Lower lobe of right lung (tissue), 2 donors: ENCODE measurements at places on chromosomes 1 and 21.
A peak's percentile ranks its signal among the peaks of the same experiment; 100 is the strongest.

DNA sequence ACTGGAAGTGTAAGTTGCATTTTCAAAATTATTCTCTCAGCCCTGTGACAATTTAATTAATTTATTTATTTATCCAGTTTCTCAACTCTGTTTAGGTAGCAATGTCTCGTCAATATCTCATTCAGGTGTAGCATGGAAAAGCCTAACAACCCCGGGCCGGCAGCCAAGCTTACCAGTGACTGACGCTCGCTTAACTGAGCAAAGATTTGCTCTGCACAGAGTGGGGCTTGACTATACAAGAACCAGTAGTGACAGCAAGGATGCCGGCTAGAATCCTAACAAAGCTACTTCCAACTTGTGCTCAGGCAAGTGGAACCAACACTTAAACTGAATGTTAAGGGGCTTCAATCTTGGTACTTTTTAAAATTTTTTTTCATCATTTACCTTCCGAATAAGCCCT is 80.9 kb upstream of the ESRRG start:
- no peak for DNase-seq

- DNase-seq, result no peak
Measured at GRCh38 chr1:61380561-61380960, 298.2 kb downstream of the NFIA start.

DNA sequence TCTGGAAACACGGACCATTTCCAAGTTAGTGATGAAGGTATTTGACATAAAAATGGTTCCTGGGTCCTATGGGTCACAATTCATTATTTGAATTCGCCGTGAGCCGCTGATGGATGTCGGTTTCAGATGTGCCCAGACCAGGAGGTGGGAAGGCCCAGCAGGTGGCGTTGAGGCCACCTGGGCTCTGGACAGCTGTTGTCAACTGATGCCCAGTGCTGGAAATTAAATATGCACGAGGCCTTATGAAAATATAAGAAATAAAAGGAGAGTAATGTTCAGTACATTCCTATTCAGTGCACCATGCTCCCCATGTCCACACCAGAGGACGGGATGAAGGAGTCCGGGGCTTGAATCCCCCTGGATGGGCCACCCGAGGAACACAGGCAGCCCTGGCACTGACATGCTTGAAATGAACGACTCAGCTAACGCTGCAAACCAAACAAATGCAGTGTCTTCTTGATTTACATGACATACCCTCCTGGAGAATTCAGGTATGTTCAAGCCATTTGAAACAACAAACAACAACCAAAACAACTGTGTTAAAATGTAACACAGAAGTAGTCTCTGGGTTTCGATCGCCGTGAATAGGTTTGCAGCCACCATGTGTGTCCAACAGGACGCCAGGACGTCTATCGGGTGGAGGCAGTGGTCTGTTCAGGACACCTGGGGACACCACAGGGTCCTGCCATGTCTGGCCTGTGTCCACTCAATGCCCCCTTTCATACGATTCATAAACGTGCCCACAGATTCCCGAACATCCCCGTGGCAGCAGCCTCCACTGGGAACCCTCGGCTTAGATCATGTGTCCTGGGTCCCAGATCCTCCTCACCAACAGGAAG is 6.1 kb downstream of the TFF3 start:
- no peak for DNase-seq

- DNase-seq, result no peak
Measured at GRCh38 chr1:172292840-172293239, 127.6 kb upstream of the C1orf105 start.

GRCh38 chr1:244304156-244304555 is 147.6 kb downstream of the ADSS2 start:
- DNase-seq, result no peak

DNA sequence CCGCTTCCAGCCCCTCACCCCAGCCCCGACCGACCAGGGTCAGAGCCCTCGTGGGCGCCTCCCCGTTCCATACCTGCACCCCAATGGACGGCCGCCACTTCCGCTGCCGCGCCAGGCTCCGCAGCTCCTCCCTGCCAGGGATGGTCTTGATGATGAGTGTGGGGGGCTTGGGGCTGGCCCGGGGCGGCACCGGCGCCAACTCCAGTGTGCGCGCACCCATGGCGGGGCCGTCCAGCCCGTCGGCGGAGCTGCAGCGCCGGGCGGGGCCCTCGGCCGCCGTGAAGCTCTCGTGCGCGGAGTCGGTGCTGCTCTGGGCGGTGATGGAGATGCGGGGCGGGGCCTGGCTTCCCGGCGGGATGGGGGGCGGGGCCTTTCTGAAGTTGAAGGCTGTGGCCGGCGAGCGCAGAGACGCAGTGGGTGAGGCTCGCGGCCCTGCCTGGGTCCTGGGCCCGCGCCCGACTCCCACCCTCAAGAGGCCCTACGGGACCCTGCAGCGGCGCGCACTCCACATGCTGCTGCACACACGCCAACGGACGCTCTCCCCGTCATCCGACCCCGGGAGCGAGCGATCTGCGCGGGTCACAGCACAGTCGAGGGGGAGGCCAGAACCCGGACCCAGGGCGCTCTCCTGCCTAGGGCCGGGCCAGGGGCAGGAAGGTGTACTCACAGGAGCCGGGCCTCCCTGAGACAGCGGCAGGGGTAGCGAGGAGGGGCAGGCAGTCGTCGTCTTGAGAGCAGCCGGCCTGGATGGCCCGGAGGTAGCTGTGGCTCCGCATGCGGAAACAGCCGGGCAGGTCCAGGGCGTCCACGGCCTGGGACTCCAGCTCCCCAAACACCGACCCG is 26.1 kb upstream of the SMIM12 start:
- peak; percentile 64 for DNase-seq

- DNase-seq, result no peak
Measured at GRCh38 chr1:22676916-22677583, 24.0 kb downstream of the C1QB start.

DNA sequence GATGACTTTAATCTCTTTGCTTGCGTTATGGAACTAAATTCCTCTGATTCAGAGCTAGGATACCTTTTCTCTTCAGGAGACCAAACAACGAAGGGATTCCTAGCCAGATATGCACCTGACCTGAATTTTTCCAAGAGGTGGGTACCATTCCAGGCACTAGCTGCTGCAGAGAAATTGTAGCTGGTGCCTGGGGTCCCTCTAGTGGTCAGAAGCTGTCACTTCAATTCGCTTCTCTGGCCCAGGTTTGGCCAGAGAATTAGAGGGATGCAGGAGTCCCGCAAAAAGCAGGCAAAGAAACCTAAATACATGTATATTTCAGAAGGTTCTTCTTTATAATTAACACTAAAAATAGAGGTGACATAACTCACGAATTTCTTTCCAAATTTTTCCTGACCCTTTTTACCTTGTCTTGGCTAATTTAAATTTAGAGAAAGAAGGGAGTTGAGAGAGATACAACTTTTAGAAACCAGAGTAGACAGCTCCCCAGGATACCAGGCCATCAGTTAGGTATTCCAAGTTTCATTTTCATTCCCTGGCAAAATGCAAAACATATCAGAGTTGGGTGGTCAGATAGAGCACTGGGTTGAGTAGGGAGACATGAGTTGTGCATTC is 9.6 kb downstream of the ACKR1 start:
- no peak for DNase-seq

DNA sequence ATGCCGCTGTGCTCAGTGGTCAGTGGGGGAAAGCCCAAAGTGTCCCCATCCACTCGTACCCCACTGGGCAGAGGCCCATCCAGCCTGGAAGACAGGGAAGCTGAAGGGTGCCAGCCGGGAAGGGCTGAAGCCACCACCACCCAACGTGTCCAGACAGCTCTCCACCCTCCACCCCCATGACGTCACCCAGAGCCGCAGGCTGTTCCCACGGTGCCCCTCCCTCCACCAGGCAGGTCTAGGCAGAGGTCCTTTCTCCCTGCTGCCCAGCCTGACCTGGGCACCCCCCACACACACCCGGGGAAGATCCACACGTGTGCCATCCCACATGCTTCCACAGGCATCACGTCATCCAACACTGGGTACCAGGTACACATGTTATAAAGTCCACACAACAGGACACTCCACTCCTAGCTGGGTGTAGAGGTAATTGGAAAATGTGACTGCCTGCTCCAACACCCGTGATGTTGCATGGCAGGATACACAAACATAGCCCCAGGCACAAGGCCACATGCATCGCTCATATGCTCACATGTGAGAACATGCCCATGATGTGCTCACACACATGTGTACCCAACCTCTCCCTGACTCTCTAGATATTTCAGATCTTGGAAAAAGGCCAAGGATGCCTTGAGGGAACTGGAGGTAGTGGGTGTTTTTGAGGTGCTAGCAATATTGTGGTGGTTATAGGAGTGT is 5.1 kb upstream of the ARHGAP30 start:
- no peak for DNase-seq

GRCh38 chr1:53765657-53766056 is 26.7 kb upstream of the GLIS1 start:
- DNase-seq, result no peak
